ENCODE measurements at places on chromosomes 12 and 14.

GRCh38 chr12:127293507-127294310, 973.3 kb upstream of the TMEM132C start:
- peak; percentile 49 for DNase-seq

- DNase-seq: no peak
Observed at GRCh38 chr12:98918176-98918863, 273.2 kb downstream of the APAF1 start.

GRCh38 chr12:94020335-94020734, 128.0 kb upstream of the PLXNC1 start:
- DNase-seq: no peak

DNA sequence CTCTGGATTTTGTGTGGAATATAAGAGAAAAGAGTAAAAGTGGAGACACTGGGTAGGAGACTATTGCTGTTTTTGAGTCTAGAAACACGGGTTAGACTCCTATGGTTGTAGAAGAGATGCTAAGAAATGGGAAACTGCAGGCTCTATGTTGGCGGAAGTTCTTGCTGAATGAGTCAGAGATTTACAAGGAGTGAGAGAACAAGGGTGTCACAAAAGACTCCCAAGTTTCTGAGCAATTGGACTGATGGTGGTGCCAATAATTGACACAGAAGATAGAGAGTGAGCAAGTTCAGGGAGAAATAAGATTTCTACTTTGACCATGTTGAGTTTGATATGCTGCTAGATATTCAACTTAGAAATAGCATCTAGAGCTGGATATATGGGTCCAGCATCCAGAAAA, 2.6 kb upstream of the PRKD1 start:
- DNase-seq: no peak

DNA sequence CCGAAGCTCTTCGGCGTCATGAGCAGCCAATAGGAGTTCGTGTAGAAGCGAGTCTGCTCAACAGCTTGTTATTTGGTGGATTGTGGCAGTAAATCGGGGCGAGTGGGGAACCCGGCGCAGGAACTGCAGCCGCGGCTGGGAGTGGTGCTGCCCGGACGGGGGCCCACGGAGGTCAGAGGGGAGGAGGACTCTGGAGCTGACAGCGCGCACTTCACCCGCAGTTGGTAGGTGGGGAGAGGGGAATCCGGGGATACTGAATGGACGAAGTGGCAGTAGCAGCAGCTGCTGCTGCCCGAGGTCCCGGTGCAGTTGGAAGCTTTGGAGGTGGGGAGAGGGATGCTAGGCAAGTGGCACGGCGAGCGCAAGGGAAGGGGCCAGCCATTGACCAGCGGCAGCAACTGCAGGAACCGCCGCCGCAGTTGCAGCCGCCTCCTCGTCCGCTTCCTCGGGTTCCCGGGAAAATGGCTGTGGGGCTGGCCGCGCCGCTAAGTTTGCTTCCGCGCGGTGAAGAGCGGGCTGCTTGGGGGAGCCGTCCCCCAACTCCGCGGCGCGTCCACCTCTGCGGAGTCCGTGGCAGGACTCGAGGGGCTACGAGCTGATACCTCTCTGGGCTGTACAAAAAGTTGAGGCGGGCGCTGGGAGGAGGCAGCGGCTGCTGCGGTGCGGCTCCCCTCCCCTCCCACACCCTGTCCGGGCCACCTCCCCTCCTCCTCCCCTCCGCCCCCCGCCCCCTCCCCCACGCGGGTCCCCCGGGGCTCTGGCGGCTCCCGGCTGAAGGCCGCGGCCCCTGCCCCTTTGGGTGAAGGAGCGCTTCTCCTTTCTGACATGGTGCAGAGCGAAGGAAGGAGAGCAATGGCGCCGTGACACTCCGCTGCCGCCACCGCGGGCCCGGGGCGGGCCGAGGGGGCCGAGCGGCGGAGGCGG, at the start of gene ARID4A:
ARID4A (plus strand) TSS at position 79 of the 924 bp plus-strand sequence. CDS start 1,300 bp downstream, outside the sequence.
- peak; percentile 94 for DNase-seq

GRCh38 chr12:112146123-112146522, 20.8 kb downstream of the TRAFD1 start:
- no peak for DNase-seq

DNA sequence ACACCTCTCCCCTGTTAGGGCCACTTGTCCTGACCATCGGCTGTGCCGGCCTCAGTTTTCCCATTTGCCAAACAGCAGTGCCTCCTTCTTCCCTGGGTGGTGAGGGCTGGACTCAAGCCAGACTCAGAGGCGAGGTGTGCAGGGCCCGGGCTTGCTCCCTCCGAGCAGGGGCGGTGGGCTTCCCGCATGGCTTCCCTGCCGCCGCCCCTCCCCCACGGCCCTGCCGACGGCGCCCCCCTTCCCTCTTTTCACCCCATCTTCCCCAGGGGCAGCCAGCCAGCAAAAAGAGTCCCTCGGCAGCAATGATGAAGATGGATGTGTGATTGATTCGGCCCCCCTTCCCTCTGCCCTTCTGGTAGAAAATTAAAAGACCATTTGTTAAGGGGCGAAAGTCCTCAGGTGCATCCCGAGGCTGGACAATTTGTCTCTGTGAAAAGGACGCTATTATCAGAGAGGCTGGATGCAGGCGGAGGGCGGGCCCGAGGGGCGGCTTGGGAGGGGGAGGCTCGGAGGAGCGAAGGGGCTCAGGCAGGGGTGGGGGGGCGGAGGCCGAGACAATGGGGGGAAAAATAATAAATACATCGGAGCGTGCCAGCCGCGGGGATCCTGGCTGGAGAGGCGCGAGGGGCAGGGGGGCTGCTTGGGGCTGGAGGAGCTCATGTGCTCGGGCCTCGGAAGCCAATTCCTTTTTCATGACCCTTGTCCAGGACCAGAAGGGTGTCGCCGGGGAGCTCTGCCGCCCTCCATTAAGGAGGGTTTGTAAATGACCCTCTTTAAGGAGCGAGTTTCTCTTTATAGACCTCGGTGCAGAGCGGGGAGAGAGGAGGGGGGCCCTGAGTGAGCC, 48.0 kb upstream of the LHX5 start:
- DNase-seq: no peak

- DNase-seq: no peak
Observed at GRCh38 chr12:40185303-40185693, 39.5 kb upstream of the LRRK2 start.

- no peak for DNase-seq
Observed at GRCh38 chr12:99618657-99619056, 28.9 kb upstream of the GARIN6 start.

- no peak for DNase-seq
Observed at GRCh38 chr14:30272848-30273832, 285.8 kb upstream of the G2E3 start.

- no peak for DNase-seq
Observed at GRCh38 chr14:23561259-23561658, 5.2 kb downstream of the THTPA start.

DNA sequence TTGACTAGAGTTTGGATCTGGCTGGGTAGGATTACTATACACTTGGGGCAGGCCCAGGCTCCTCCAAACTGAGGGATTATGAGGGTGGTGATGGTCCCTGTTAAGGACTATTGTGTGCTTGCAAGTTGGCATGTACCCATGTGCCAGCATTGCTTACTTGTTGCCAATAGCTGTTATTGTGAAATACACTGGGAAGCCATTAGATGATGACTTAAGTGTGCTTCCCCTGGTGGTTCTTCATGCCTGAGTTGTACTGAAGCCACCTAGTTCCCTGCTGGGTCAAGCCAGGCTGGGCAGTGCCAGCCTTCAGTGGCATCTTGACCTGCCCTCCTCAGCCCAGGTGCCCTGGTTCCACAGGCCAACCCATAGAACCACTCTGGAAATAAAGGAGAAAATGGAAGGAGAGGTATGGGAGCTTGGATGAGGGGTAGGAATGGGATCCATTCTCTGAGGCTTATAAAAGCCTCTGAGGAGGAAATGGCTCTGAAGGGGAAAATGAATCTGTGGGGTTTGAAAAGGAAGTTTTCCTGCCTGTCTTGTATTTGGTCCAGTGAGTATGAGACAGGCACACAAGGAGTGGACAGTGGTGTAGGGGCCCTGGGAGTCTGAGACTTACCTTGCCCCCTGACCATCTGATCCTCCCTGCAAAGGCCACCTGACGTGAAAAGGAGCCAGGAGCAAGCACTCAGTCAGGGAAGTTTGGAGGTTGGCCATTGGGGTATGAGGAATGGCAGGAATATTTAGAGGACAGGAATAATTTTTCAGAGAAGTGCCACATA, 724 bp downstream of the LTB4R start:
- DNase-seq: no peak

- no peak for DNase-seq
Observed at GRCh38 chr12:13571035-13571434, 374.5 kb downstream of the EMP1 start.

DNA sequence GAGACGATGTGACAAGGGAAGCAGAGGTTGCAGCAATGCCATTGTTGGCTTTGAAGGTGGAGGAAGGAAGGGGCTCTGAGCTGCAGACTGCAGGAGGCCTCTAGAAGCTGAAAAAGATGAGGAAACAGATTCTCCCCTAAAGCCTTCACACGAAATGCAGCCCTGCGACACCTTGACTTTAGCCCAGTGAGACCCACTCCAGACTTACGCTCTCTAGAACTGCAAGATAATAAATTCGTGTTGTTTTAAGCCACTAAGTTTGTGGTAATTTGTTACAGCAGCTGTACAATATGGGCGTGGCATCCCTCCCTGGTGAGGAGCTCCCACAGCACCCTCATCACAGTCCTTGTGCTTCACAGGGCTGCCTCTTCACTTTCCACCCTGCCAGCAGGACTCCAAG, 53.2 kb downstream of the GOLGA5 start:
- DNase-seq: no peak

GRCh38 chr12:121203482-121203881, 6.4 kb upstream of the P2RX4 start:
- no peak for DNase-seq

GRCh38 chr12:48994224-48995085, 4.7 kb downstream of the DDN start:
- DNase-seq: no peak

GRCh38 chr14:67773844-67774377, 42.5 kb downstream of the ZFYVE26 start:
- no peak for DNase-seq

DNA sequence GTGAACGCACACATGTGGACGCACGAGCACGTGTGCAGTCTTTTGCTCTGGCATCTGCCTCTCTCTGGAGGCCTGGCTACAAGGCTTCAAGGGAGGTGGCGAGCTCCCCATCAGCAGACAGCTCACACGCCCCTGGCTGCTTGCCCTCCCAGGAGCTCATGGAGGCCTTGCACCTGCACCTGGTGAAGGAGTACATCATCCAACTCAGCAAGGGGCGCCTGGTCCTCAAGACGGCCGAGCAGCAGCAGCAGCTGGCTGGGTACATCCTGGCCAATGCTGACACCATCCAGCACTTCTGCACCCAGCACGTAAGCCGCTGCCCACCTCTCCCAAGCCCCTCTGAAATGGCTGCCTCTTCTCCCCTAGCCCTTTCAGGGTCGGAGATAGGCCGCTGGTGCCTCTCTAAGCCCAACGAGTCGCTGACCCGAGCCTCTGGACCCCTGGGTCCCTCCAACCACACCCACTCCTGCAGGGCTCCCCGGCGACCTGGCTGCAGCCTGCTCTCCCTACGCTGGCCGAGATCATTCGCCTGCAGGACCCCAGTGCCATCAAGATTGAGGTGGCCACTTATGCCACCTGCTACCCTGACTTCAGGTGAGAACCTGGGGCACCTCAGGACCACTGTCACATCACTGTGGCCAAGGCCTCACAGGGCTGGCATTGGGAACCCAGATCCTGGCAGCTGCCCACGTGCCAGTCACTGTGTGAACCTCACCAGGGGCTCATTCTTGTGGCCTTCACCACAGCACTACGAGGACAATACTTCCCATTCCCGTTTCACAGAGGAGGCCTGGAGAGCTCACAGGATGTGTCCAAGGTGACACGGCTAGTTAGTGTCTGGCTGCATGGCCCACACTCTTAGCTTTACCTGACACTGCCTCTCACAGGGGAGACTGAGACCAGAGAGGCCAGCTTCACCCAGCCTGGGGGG, 10.2 kb downstream of the TNFAIP2 start:
- no peak for DNase-seq

GRCh38 chr14:87434680-87435079, 558.3 kb downstream of the GALC start:
- no peak for DNase-seq

- DNase-seq: no peak
Observed at GRCh38 chr14:26531894-26532293, 65.9 kb downstream of the NOVA1 start.

- peak; percentile 54 for DNase-seq
Observed at GRCh38 chr12:75848431-75848925, 183.1 kb downstream of the PHLDA1 start.

DNA sequence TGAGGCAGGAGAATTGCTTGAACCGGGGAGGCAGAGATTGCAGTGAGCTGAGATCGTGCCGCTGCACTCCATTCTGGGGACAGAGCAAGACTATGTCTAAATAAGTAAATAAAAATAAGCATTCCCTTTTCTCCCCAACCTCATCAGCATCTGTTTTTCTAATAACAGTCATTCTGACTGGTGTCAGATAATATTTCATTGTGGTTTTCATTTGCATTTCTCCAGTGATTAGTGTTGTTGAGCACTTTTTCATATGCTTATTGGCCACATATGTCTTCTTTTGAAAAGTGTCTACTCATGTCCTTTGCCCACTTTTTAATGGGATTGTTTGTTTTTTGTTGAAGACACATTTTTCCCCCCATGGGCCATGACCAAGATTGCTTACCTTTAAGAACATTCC, 243.2 kb downstream of the ADAMTS20 start:
- no peak for DNase-seq

- DNase-seq: no peak
Observed at GRCh38 chr14:101817501-101818001, 56.0 kb downstream of the PPP2R5C start.

GRCh38 chr12:2355604-2356003, 302.8 kb downstream of the CACNA1C start:
- DNase-seq: no peak

- DNase-seq: peak; percentile 6
Observed at GRCh38 chr14:64734990-64735389, 30.8 kb downstream of the PLEKHG3 start.

DNA sequence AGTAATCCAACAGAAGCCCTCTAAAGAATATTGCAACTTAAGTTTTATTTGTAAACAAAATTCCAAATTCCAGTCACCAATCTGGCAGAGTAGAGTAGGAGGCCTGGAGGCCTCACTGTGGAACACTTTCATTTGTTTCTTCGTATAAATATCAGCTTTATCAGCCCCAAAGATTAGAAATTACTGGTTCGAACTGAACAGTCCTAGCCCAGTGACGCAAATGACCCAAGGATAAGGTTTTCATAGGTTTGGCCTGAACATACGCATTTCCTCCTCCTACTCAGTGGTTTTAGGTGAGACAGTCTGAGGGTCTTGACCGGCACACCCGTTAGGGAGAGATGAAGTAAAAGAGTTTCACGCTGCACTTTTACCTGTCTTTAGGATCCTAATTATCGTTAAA, 1.7 kb downstream of the CDC42BPB start:
- DNase-seq: no peak

DNA sequence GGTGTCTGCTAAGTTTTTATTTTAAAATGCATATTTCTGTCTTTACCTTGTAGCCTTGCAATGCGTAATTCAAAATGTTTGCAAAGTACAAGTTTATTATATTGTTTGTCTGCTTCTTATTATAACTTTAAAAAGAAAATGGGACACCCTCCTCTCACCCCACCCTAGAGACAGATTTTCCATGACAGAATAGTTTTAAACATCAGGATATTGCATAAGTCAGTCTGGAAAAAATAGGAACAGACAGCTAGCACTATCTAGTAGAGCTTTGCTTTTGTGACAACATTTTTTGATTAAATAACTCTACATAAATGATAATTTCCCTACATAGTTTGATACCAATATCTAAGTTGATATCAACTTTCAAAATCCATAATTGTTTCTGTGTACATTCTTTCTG, 71.3 kb downstream of the PDE3A start:
- DNase-seq: no peak

All from kidney (tissue), 22 donors.